T-helper 2 cell (primary cell): ENCODE measurements at places on chromosomes 4 and X.

DNA sequence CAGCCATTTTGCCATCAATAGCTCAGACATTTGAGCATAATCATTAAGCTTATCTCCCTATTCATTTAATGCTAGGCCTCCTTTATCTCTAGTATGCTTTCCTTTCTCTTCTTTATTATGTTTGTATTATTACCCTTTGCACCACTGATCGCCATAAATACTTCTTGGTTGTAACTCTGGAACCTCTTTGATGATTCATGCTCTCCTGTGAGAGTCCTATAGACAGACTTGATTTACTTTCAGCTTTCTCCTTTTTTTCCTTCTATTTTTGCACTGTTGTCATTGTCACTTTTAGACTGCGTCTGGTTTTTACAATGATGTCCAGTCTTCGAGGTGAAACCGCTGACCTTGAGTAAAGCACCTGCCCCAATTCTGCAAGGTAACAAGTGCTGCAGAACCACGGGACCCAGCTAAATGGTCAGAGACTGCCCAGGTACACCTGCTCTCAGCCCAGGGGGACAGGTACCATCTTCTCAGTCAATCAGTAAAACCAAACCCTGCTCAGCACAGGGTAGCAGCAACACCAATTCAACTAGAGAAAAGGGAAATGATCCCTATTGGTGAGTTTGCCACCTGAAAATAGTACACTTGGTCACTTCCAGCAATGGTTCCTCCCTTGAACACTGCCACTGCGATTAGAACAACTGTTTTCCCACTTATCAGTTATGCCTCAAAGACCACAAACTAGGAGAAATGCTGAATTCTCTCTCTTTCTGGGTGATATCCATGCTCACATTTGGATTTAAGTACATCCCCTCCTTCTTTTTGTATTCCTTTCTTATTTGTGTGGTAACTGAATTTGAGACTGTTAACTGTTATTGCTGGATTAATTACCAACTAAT is 125.1 kb downstream of the MAML3 start:
- DNase-seq = no peak

DNA sequence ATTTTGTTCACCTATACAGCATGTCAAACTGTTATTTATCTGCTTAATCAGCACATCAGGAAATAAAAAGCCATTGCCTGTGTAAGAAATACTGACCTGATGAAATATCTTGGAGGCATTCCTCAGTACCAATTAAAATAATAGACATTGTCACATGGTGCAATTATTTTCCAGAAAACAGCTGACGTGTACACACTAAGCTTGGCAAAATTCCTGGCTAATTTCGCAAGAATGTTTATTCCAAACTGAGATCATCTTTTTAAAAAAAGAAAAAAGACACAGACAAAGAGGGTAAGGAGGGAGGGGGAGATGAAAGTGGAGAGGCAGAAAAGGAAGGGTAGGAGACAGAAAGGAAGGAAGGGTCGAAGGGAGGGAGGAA is 61.9 kb upstream of the NFKB1 start:
- no peak for DNase-seq

DNA sequence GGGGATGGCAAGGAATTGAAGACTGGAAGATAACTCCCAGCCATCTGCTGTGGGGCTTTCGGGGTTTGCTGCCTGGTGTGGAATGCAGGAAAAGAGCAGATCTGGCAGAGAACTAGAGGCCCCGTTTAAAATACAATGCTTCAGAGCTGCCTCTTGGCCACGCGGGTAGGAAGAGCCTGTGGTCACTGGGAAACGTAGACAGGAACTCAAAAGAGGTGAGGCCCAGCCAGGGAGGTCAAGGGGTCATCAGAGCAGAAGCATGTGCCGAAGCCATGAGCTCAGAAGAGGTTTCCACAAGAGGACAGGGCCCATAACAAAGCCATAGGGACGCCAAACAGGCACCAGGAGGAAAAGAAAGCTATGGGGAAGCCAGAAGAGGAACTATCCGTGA is 14.5 kb upstream of the STS start:
- DNase-seq = no peak

GRCh38 chr4:82522472-82522871 is 39.3 kb downstream of the TMEM150C start:
- DNase-seq = no peak

GRCh38 chrX:38236901-38237615 is 16.4 kb upstream of the SRPX start:
- no peak for DNase-seq

DNA sequence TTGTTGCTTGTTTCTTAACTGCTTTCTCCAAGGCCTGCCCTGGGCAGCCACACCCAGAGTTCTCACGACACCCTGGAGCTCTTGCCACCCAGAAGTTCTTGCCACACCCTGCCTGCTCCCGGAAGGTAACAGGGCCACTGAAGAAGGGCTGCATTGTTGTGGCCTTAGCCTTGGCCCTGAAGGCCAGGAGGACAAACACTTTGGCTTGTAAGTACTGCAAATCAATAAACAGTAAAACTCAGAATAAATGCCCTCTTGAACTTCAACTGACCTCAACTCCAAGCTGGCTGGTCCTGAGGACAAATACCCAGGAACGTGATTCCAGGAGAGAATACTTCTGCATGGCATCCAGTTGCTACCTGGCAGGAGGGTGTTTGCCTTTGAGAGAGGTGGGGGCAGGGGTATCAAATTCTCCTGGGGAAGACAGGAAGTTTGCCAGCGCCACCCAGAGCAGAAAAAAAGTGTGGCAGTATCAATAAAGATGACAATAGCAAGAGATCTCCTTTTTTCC is 54.1 kb downstream of the TLR10 start:
- no peak for DNase-seq

- no peak for DNase-seq
Measured at GRCh38 chr4:36115312-36115711, 129.0 kb downstream of the ARAP2 start.

- no peak for DNase-seq
Measured at GRCh38 chr4:97367878-97368277, 775.4 kb downstream of the STPG2 start.

- DNase-seq = no peak
Measured at GRCh38 chr4:124713185-124713592, 657 bp upstream of the ANKRD50 start.

DNA sequence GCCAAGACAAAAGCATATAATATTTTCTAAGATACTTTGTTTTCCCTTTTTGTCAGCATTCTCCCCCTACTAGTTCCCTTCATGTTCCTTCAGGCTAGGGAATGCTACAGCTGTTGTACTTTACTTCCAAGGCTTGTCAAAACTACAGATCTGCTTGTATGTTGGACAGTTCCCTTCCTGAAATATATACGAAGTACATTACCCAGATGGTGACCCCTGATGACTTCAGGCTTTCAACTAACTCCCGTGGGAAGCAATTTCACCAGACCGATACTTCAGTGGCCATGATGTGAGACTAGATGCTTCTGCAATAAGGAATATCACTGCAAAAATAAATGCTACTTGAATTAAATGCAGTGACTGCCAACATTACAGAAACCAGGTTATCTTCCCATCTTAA is 332.8 kb downstream of the SH2D1A start:
- DNase-seq = no peak

DNA sequence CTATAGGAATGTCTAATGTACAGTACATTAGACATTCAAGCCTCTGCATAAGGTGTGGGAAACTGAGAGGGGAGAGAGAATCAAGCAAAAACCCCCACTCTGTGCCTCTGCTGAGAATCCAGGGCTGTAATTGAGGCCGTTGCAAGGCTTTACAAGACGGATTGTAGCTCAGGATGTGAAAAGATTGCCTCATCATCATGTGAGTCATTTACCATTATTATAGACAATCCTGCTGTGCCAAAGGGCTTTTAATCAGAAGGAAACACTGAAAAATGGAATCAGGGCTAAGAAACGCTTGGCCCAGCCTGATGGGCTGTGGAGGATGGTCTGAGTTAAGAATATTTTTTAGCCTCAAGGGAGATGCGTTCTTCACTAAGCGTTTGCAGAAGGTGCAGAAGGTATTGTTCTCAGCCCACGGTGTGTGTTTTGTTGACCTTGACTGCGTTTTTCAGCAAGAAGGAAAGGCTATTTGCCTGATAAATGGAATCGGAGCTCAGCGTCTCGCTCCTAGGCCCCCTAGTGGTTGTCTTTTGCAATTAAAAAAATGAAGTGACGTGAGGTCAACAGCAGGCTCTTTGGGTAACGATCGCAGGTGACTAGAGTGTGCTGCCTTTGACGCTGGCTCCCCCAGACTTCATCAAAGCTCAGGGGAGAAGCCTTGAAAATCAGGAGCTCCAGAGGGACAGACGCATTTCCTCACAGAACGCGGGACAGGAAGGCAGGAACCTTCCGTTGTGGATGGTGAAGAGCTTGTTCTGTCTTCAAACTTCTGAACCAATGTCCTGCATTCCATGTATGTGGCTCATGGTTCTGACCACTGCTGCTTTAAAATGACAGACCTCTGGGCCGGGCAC is 18.1 kb upstream of the CHRNA9 start:
- peak; percentile 22 for DNase-seq

DNA sequence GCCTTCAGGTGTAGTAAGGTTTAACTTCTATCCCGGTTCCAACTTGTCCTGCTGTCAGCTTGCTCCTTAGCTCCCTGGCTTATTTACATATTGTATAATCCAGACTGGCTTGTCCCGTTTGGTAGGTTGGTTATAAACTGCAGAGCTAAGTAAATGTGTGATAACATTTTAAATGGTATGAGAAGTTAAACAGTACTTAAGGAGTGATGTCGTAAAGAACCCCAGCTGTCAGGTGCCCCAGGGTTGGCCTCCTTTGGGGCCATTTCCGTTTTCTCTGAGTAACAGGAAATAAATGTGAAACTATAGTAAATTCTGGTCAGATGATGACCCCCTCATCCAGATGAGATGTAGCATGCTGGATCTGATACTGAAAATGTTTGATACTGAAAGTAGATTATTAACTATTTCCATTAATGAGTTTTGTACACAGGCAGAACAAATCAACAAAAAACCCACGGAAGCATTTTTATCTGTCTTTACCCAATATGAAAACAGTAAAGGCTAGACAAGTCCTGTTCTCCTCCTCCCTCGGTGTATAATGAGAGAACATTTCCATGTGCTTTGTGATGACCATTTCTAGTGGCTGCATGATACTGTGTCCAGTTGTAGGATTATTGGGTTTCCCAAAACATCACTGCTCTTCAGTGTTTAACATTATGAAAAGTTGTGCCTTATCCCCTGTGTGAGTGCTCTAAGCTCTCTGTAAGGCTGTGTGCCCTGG is 22.4 kb downstream of the GAB1 start:
- no peak for DNase-seq

GRCh38 chr4:104248726-104249125 is 246.0 kb downstream of the CXXC4 start:
- no peak for DNase-seq

- DNase-seq = no peak
Measured at GRCh38 chr4:173415092-173415491, 16.2 kb upstream of the SCRG1 start.

DNA sequence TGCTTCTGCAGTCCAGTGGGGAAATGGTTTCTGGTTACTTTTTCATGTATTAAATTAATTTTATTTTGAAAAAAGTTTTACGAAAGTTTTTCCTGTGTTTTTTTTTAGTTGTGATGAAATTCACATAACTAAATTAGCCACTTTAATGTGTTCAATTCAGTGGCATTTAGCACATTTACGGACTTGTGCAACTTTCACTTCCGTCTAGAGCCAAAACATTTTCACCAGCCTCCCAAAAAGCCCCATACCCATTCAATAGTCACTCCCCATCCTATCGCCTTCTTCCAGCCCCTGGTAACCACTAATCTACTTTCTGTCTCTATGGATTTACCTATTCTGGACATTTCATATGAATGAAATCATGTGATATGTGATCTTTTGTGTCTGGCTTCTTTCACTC is 22.8 kb upstream of the TBL1X start:
- DNase-seq = no peak

DNA sequence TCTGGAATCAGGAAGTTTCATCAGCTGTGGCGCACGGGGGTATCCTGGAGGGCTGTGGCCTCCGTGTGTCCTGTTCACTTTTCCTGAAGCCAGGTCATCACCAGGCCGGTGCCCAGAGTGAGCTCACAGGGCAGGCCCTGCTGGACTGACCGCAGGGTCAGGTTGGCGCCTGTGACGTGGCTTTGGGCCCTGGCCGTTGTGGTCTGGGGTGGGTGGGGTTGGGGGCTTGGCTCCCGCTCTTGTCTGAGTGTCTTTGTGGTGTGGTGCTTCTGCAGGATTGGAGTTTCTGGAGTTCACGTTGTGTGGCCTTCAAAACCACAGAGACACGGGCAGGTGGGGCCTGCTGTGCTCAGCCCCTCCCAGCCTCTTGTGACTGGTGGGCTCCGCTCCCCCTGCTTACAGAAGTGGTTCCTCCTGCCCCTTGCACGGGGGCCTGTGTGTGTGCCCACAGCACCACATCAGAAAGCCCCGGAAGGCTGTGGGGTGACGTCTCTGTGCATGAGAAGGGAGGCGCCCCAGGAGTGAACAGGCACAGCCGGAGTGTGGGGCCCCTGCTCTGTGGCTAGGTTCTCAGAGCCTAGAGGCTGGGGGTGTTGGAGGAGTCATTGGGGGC is 9.5 kb downstream of the RGS12 start:
- DNase-seq = peak; percentile 55

DNA sequence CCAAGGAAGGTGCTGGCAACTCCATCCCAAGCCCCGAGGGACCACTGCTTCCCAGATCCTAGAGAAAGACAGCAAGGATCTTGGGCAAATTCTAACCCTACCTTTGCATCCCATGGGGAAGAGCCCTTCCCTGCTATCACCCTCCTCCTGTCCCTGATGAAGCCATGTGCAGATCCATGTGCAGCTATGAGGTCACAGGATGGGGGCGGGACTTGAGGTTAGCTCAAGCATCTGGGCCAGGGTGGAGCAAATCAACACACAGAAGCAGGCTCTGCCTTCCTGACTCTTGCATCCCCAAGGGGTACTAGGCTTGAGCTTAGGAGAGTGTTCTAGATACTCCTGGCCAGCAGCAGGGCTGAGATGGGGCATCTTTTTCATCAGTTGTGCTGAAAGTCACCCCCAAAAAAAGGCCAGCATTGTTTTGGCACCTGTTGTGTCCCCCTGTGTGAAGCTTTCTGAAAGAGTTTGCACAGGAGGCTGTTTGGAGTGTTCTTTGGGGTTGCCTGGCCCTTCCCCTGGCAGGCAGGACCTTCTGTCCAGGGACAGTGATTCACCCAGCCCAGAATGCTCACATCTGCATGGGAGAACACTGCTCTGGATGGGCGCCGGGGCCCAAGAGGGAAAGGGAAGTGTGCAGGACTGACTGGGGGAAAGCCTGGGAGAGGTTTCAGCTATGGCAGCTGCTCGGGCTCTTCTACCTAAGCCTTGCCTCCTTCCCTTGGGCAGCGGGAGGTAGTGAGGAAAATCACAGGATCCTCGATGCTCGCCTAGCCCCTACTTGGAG is 50.8 kb downstream of the PRPS1 start:
- DNase-seq = peak; percentile 61

- no peak for DNase-seq
Measured at GRCh38 chr4:148311526-148311925, 130.7 kb downstream of the NR3C2 start.
